Fibroblast of mammary gland (primary cell): ENCODE measurements at places on chromosomes 1 and 21.

GRCh38 chr1:200072636-200073285 is 45.3 kb downstream of the NR5A2 start:
- no peak for DNase-seq

DNA sequence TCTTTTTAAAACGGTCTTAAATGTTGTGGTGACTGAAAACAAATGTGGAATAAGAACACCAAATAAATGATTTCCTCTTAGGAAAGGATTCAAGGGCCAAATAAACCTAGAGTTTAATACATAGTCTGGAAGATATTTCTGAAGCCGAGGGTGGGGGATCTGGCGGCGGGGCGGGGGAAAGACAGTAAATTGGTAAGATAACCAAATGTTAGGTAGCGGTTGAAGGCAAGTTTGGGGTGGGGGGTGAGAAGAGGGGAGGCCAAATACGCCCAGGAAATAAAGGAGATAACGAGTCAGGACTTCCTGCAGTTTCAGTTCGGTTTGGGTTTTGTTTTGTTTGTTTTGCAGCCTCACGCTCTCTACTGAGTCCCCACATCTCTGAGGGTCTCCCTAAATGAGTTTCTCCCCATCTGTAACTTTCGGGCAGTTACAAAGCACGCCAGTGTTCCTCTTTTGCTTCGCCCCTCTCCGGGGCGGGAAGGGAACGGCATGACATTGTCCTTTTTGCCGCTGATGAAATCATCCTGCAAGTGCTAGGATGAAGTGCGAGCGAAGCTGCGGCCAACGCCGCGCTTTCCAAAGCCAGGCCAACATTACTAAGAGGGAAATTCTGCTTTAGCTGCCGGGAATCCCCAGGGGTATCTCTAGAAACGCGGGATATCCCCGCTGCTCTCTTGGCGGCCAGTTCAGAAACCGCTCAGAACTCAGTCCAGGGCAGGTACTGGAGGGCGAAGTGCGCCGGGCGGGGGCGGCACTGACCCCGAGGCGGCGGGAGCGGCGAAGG is 844 bp downstream of the NIBAN1 start:
- peak; percentile 64 for DNase-seq

- DNase-seq: no peak
These were observed 84.0 kb upstream of the TLR5 start for GRCh38 chr1:223227031-223227430.

DNA sequence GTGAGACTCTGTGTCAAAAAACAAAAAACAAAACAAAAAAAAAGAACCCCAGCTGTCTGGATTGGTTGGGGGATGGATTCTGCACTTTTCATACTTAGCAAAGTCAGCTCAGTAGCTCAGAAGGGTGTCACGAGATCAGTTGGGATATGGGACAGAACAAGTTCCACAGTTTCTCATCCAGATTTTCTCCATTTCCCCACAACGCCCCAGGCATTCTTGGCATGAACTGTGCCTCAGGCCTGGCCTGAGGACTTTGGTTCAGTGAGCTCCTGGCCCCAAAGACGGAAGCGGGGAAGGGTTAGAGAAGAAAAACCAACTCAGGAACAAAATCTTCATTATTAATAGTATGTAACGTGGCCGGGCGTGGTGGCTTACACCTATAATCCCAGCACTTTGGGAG is 1.9 kb downstream of the AKR7A2 start:
- DNase-seq: no peak

- peak; percentile 63 for DNase-seq
These were observed 4.4 kb downstream of the HFM1 start for GRCh38 chr1:91400133-91400725.

DNA sequence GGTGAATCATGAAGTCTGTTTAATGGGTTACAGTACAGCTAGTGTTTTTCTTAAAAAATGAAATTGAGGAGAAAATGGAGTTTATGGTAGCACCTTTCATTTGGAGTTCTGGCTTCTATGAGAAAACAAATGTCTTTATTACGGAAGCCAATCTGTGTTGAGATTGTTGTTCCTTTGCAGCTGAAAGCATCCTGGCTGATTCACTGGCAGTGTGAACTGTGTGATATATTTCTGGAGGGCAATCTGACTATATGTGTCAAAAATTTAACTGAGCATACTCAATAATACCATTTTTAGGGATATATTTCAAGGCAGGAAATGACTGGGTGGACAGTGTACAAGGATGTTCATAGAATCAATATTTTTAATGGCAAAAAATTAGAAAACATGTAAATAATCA is 46.6 kb upstream of the LYST start:
- peak; percentile 71 for DNase-seq

GRCh38 chr21:28822486-28823335 is 170.0 kb downstream of the LTN1 start:
- DNase-seq: peak; percentile 39

DNA sequence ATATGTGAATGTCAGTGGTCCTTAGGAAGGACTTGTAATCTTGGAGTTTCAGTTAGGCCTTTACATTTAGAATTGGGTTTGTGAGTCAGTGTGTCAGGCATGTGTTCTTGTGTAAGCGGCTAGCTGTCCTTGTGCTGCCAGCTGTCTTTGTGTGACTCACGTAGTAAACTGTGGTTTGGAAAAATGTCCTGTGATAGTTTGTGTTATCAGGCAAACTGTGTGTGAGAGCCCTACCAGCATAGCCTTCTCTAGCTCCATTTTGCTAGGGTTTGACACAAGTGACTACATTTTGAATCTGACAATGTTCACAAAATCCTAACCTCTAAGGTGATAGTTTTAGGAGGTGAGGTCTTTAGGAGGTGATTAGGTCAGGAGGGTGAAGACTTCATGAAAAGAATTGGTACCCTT is 6.9 kb upstream of the SLC35D1 start:
- DNase-seq: peak; percentile 98

GRCh38 chr1:96333522-96334235 is 387.9 kb upstream of the PTBP2 start:
- DNase-seq: no peak

GRCh38 chr1:3115275-3116149 is 46.5 kb downstream of the PRDM16 start:
- DNase-seq: no peak

GRCh38 chr1:10146391-10146790 is 64.0 kb upstream of the KIF1B start:
- DNase-seq: no peak

GRCh38 chr1:90143591-90143990 is 148.7 kb downstream of the ZNF326 start:
- DNase-seq: no peak

GRCh38 chr1:184118046-184118445 is 66.5 kb downstream of the TSEN15 start:
- DNase-seq: peak; percentile 96

GRCh38 chr1:59079434-59080140 is 217.3 kb upstream of the FGGY start:
- DNase-seq: peak; percentile 66

DNA sequence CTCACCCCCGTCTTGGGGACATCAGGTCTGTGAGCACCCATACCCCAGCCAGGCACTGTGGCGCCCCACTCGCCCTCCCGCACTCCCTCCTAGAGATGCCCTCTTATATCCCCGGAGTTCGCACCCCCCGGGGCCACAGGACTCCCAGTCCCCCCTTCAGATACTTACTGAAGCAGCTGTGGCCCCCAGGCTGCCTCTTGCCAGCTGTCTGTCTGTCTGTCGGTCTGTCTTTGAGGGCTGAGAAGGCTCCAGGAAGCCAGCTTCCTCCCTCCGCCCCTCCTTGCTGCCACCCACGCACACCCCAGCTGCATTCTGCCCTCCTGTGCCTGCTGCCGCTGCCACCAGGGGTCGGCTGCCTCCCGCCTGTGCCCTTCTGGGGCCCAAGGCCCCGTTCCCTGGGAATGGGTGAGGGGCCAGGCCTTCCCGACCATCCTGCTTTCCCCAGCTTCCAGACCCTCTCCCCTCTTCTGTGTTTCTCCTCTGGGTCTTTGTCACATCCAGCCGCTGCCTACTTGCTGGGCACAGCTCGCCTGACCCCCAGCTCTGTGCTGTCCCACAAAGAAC is at the start of gene PTPN7:
PTPN7 (minus strand) TSS at position 226 of the 564 bp plus-strand sequence. CDS start 1,200 bp downstream, outside the sequence.
- DNase-seq: no peak

GRCh38 chr21:34042735-34043134 is 30.6 kb upstream of the MRPS6 start:
- no peak for DNase-seq

DNA sequence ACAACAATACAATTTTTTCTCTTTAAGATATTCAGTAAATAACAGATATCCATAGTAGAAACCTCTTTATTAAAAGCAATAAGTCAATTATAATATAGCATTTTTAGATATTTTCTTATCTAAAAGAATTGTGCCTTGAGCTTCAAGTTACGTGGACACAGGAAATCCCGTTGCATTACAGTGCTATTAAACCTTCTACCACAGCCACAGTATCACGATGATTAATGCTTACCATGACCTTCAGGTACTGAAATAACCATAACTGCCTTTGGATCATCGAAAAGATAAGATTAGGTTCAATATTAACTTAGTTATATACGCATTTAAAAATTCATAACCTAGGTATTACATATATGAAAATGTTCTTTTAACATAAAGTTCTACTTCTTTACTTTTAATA is 17.9 kb downstream of the B3GALNT2 start:
- DNase-seq: no peak

GRCh38 chr1:27940297-27940696 is 5.5 kb downstream of the SMPDL3B start:
- DNase-seq: peak; percentile 24

- no peak for DNase-seq
These were observed 50.9 kb downstream of the PRDM15 start for GRCh38 chr21:41827951-41828883.

- DNase-seq: no peak
These were observed 1.8 kb downstream of the CTXND2 start for GRCh38 chr1:150888727-150889126.

GRCh38 chr1:221069178-221069903 is 190.1 kb downstream of the HLX start:
- no peak for DNase-seq

DNA sequence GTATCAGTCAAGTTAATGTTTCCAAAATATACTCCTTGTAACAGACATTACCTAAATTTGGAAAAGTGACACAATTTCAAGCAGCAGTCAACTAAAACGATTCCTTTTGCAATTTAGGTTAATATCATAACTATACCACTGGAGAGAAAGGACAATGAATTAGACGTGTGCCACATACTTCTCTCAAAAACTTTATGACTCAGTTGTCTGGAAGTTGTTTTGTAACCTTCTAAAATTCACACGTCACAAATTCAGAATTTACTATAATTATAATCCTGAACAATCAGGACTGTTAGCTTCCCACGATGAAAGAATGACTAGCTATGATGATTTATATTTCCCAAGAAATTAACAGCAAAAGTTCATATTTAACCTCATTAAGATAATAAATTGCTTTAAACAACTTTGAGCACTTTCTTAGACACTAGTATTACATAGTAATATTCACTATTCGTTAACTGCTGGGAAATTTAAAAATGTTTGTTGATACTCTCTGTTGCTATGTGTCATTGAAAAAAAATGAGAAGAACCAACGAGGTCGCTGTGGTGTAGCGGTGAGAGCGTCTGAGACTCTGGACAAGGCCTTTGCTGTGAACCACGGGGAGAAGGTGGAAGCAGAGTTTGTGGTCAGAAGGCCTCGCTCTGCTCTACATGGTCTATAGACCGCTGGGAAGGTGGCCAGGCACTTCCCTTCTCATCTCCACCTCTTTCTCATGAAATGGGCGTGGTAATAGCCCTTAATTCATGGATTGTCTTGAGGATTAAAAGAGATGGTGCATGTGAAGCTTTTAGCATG is 27.9 kb upstream of the BATF3 start:
- peak; percentile 65 for DNase-seq

- peak; percentile 64 for DNase-seq
These were observed 3.3 kb upstream of the SNRPE start for GRCh38 chr1:203858055-203858454.

DNA sequence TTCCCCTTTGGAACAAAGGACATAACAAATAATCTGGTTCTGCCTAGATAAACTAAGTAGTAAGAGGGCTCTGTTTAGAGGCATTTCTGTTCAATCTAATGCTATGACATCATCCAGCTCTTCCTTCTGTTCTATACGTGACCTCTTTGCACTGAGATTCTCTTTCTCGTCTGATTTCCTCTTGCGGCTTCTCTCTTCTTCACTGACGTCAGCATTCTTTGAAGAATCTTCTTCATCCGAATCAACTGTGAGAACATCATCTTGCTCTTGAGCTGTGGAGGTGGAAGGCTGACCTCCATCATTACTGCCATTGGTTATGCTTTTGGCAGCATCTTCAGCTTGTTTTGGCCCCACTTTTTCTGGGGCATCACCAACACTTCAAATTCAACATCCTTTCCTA is 130.4 kb downstream of the HS2ST1 start:
- no peak for DNase-seq

DNA sequence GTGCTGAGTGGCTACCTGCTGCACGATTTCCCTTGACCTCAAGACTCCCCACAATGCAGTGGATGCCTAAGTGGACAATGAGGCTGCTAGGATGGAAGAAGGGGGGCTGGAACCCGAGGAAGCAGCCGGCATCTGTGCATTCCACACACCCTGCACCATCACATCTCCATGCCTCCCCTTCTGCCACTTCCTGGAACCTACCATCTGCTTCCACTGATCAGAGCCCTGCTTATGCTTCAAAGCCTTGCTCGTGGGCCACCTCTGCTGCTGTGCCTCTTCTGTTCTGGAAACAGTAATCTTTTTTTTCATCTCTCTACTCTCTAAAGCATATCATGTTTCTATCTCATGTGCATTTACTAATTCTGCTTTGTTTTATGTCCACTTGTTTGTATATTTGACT is 66.2 kb upstream of the WDR26 start:
- no peak for DNase-seq

DNA sequence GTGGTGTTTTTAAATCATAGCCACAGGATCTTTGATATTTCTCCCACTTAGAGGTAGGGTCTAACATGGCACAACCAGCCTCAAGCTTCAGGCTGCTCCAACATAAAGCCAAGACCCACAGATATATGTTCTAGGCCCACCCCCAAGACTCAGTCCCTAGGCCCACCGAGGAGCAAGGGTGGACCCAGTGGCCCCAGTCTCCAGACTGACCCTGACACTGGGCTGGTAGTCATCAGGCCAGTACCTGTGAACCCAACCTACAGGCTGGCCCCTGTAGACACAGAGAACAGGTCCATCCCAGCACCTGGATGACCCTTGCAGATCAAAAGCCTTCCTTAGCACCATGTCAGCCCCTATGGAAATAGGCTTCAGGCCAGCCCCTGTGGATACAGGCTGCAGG is 60.5 kb downstream of the NEGR1 start:
- DNase-seq: no peak

DNA sequence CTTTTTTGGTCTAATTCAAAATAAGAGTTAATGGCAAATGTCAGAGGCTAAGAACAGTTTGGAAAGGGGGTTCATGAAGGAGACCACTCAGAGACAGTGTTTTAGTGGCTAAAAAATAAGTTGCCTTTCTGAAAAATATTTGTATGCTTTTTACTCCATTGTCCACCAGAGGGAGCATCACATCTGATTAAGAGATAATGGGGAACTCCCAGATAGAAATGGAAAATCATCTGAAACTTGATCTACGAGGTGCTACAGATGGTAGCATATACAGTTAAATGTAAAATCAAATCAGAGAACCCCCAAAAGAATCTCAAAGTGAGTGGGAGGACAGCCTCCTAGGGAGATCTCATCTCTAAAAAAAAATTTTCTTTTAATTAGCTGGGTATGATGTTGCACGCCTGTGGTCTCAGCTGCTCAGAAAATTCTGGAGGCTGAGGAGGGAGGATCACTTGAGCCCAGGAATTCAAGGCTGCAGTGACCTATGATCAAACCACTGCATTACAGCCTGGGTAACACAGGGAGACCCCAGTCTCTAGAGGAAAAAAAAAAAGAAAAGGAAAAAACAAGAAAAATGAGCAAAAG is 9.7 kb downstream of the SMYD3 start:
- DNase-seq: peak; percentile 83

GRCh38 chr1:182851825-182852224 is 12.7 kb downstream of the DHX9 start:
- DNase-seq: no peak
